ENCODE measurements at places on chromosomes 11 and 22.

DNA sequence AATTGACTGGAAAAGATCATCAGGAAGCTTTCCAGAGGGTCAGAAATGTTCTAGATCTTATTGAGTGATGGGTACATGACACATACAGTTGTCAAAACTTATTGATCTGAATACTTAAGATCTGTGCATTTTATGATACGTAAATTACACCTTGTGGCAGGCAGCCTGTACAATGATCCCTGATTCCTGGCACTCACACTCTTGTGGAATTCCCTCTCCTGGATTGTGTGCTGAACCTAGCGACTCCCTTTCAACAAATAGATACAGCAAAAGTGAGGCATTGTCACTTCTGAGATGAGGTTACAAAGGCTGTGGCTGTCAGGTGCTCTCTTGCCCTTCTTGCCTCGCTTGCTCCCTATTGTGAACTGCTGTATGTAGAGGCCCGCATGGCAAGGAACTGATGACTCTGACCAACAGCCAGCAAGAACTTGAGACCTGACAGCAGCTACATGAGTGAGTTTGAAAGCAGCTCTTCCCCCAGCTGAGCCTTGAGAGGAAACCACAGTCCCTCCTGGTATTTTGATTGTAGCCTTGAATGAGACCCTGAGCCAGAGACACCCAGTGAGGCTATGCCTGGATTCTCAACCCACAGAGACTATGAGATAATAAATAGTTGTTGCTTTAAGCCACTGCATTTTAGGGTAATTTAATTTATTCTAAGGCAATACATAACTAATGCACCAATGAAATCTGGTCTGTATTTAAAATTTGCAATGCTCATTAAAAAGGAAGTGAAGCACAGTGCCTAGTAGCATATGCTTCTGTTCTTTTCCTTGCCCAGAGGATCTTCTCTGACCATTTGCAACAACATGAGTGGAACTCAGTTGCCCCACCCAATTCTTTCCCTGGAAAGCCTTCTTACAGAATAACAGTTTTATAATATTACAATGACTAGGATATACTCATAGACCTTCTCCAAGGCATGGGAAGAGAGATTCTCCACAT, 60.5 kb upstream of the IZUMO1R start:
- no peak for DNase-seq

- no peak for DNase-seq
Observed at GRCh38 chr11:80104191-80104590, 663.4 kb upstream of the TENM4 start.

GRCh38 chr11:27456795-27457329, 15.7 kb downstream of the LGR4 start:
- DNase-seq = no peak

- no peak for DNase-seq
Observed at GRCh38 chr11:123532131-123532530, 102.1 kb downstream of the GRAMD1B start.
